CD8-positive, alpha-beta T cell (primary cell): ENCODE measurements at places on chromosomes 2 and 18.

- DNase-seq: no peak
Measured at GRCh38 chr2:192593561-192593960, 398.8 kb upstream of the TMEFF2 start.

DNA sequence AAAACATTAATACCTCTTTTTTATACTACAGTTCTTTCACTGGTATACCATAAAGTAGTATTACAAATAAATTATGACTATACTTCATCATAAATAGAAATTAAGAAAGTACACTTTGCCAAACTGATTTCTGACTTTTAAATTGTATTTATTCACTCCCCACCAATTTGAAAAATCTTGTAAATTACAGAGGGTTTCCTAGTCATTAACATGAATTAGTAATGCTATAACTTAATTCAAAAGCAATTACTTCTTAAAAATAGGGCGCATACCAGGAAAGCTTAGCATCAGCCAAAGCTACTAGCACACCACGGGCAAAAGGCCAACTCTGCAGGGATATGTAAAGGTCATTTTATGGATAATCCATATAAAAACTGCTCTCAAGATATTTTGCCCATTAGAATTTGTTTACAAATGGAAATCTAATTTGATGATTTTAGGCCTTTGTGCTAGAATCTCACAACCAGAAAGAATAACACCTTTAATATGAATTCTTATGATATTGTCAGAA is 142.3 kb downstream of the PIGN start:
- no peak for DNase-seq

GRCh38 chr2:119710281-119710680 is 31.3 kb downstream of the TMEM177 start:
- no peak for DNase-seq

GRCh38 chr2:197079414-197079813 is 152.9 kb upstream of the PGAP1 start:
- no peak for DNase-seq
